SJSA1 (cell line): ENCODE measurements at places on chromosomes 1 and 21.

- no peaks in the 10 kb centered on the region for H3K36me3 ChIP-seq
- 0 out of 2 replicates have a peak, but pooled peaks cover 6% of the 10 kb centered on the region for H3K4me1 ChIP-seq
- 0 out of 2 replicates have a peak, but pooled peaks cover 3% of the 10 kb centered on the region for H3K27me3 ChIP-seq
- no peak overlapping the region for H3K4me3 ChIP-seq
Observed at GRCh38 chr1:175152006-175152652, 40.4 kb downstream of the KIAA0040 start.

DNA sequence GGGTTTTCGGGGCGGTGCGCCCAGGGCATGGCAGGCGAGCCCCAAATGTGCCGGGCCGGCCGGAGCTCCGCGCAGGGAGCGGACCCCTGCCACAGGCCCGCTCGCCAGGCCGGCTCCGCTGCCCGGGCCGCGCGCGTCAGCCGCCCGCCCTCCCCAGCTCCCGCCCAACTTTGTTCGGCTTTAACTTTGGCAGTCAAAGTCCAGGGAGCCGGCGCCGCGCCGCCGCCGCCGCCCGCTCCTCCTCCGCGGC, 488 bp downstream of the SLC35D1 start:
- peak; percentile 49 for DNase-seq
- H3K27me3 ChIP-seq: no peaks in the 10 kb centered on the region
- H3K4me1 ChIP-seq: peaks cover 12% of the 10 kb centered on the region
- peak overlapping the region; percentile 81 for H3K4me3 ChIP-seq
- H3K27ac ChIP-seq: peak overlapping the region; percentile 75

- H3K4me1 ChIP-seq: no peaks in the 10 kb centered on the region
- H3K27ac ChIP-seq: no peak overlapping the region
- no peaks in the 10 kb centered on the region for H3K36me3 ChIP-seq
Observed at GRCh38 chr1:102790997-102791396, 317.3 kb downstream of the COL11A1 start.

DNA sequence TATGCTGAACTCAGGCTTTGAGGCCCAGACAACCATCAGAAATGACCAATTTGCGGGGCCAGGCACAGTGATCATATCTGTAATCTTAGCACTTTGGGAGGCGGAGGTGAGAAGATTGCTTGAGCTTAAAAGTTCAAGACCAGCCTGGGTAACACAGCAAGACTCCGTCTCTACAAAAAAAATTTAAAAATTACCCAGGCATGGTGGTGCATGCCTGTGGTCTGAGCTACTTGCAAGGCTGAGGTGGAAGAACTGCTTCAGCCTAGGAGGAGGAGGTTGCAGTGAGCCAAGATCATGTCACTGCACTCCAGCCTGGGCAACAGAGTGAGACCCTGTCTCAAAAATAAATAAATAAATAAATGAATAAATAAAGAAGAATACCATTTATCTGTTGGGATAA, 156.5 kb downstream of the EIF4G3 start:
- H3K4me1 ChIP-seq: peaks cover 22% of the 10 kb centered on the region
- no peaks in the 10 kb centered on the region for H3K27me3 ChIP-seq
- no peak for DNase-seq
- H3K27ac ChIP-seq: no peak overlapping the region
- H3K4me3 ChIP-seq: no peak overlapping the region

DNA sequence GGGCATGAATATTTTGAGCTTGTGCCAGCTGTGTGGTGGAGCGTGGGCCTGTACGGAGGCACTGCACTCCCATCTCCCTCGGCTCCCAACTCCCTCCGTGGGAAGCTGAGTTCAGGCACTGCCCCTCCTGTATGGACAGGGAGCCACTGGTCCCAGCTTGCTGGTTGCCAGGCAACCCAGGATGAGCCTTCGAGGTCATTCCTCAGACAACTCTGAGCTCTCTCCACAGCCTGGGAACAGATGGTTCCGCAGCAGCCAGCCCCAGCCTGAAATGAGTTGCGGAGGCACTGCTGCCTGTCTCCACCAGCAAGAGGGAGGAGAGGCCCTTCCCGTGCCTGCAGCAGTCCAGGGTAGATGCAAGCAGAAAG, 58.4 kb upstream of the TENT5B start:
- no peaks in the 10 kb centered on the region for H3K27me3 ChIP-seq
- H3K27ac ChIP-seq: no peak overlapping the region
- no peaks in the 10 kb centered on the region for H3K4me1 ChIP-seq

DNA sequence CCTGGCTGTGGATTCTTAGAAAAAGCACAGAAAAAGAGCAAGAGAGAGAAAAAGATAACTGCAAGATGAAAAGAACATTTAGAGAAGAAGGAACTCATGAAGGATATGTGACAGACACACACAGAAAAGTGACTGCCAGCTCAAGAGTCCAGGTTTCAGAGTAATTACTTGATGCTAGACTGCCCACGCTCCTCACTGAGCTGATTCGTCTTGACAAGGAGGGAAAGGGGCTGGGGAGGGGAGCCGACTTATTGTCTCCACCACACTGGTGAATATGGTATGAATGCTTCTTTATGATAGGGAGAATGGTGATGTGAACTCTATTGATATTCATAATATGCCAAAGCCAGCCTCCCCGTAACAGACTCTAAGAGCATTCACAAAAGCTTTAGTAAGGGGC, 140.4 kb downstream of the BRINP2 start:
- H3K27ac ChIP-seq: no peak overlapping the region
- no peaks in the 10 kb centered on the region for H3K27me3 ChIP-seq
- H3K4me1 ChIP-seq: no peaks in the 10 kb centered on the region

GRCh38 chr1:14365301-14365988, 233.0 kb upstream of the KAZN start:
- no peaks in the 10 kb centered on the region for H3K36me3 ChIP-seq
- 0 out of 2 replicates have a peak, but pooled peaks cover 3% of the 10 kb centered on the region for H3K27me3 ChIP-seq
- DNase-seq: no peak
- no peak overlapping the region for H3K4me3 ChIP-seq
- H3K27ac ChIP-seq: no peak overlapping the region

DNA sequence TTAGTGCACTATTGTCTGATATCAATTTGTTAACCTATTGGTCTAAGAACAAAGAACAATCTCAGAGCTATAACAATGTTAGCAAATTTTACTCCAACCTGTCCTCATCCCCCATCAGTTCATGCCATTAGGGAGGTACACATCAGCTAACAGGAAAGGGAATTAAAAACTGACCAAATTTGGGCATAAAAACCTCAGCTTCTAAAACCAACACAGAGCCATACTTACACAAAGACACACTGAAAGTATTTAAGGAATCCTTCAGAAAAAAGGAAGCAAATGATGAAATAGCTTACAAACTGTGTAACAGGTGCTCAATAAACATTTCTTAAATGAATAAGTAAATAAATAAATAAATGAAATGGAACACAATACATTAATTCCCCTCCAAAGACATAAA, 89.2 kb downstream of the TTLL7 start:
- H3K27me3 ChIP-seq: no peaks in the 10 kb centered on the region
- no peak overlapping the region for H3K27ac ChIP-seq
- H3K4me3 ChIP-seq: no peak overlapping the region
- no peaks in the 10 kb centered on the region for H3K4me1 ChIP-seq

GRCh38 chr1:1347663-1348419, 1.4 kb downstream of the DVL1 start:
- H3K36me3 ChIP-seq: peaks cover 51% of the 10 kb centered on the region
- H3K4me3 ChIP-seq: peak overlapping the region; percentile 100
- no peaks in the 10 kb centered on the region for H3K27me3 ChIP-seq
- peak overlapping the region; percentile 26 for H3K27ac ChIP-seq
- H3K4me1 ChIP-seq: peaks cover 59% of the 10 kb centered on the region

DNA sequence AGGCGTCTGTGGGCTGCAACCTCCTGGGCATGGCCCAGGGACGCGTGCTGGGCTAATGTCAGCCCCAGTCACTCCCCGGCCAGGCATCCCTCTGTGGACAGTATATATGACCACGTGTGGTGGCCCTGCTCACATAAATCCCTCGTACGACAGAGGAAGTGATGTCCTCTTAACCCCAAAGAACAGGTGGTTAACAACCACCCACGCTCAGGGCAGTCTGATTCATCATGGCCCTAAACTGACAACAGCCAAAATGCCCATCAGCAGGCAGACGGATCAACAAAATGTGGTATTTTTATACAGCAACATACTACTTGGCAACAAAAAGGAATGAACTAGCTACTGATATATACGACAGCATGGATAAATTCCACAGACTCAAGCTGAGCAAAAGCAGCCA, 51.0 kb downstream of the ECE1 start:
- H3K27ac ChIP-seq: peak overlapping the region; percentile 71; the same call in 1 of the 2 replicates
- H3K4me1 ChIP-seq: peaks cover 38% of the 10 kb centered on the region
- H3K36me3 ChIP-seq: peaks cover 56% of the 10 kb centered on the region
- H3K27me3 ChIP-seq: no peaks in the 10 kb centered on the region
- H3K4me3 ChIP-seq: no peak overlapping the region

DNA sequence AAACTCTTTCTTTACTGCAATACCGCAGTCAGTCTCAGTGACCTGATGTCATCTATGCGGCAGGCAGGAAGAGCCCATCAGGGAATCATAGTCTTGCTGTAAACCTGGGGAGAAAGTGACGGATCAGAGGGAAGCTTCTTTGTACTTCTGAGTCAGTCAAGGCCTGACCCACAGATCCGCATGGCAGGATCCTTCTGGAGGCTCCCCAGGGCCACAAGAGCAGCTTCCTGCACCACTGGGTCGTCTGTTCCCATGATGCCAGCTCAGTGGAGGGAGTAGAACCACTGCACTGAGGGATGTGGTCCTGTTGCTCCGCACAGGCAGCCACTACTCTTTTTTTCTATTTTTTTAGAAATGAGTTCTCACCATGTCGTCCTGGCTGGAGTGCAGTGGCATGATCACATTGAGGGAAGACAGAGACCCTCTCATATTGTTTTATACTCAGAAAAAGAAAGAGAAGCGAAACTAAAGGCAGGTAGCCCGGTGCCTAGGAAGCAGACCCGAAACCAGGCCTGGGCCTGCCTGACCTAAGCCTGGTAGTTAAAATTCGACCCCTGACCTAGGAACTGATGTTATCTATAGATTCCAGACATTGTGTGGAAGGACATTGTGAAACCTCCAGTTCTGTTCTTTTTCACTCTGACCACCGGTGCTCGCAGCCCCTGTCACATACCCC, 6.3 kb upstream of the ERVH48-1 start:
- no peak for DNase-seq
- H3K4me1 ChIP-seq: peaks cover 13% of the 10 kb centered on the region
- H3K27me3 ChIP-seq: no peaks in the 10 kb centered on the region
- no peak overlapping the region for H3K27ac ChIP-seq
- no peaks in the 10 kb centered on the region for H3K36me3 ChIP-seq
- H3K4me3 ChIP-seq: no peak overlapping the region
